ENCODE measurements at places on chromosomes 12 and 14.
A peak's percentile ranks its signal among the peaks of the same experiment; 100 is the strongest.

DNA sequence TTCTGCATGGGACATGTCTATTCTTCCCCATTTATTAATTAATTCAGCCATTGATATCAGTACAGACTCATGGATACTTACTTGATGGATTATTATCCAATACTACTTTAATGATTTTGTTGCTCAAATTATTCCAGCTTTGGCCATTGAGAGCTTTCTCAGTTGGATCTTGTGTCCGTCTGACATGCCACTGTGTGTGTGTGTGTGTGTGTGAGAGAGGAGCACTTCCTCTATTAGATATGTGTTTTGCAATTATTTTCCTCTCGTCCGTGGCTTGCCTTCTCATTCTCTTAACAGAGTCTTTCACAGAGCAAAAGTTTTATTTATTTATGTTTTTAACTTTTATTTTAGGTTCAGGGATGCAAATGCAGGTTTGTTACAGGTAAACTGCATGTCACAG lies 194.2 kb downstream of the ADGRD1 start:
- no peak for DNase-seq

GRCh38 chr14:98174041-98174440 lies 1098.0 kb downstream of the BCL11B start:
- no peak for DNase-seq

DNA sequence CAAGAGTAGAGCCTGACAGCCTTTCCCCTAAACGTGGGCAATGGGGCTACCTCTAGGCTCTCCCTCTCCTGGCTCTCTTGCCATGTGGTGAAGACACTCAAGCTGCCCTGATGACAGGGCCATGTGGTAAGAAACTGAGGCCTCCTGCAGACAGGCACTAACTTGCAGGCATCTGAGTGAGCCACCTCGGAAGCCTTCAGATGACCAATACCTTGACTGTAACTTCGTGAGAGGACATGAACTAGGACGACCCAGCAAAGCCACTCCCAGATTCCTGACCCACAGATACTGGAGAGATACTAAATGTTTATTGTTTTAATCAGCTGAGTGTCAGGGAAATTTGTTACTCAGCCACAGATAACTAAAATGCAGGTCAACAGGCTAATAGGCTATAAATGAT lies 96.4 kb downstream of the EFCAB11 start:
- no peak for DNase-seq

DNA sequence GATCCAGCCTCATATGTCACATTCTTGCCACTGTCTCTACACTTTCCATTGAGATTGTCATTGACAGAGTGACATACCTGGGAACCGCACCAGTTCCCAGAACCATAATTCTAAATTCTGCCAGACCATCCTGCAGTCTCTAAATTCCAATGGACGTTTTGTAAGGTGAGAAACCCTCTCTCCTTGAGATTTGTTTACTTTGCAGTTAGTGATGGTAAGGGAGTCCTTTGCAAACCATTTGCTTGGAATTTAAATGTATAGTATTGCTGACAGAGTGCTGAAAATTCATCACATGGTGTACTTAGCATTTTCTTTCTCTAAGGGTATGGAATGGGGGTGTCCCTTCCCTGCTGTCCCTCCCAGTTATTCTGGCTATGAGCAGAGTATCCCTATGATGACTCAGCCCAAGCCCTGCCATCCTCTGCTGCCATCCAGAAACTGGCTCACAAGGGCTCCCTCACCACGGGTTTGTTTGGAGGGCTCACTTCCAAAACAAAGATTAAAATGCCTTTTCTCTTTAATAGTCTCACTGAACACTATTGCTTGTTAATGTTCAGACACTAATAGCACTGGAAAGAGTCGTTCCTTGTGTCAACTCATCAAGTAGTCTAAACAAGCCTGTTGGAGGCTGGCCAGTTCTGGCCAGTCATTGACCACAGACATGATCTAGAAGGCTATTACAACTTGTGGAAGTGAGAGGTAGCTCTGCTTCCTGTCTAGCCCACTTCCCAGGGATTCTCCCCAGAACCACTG lies 129.0 kb upstream of the HMGA2 start:
- no peak for DNase-seq

- no peak for DNase-seq
Measured at GRCh38 chr12:86257134-86257533, 943 bp upstream of the MGAT4C start.

DNA sequence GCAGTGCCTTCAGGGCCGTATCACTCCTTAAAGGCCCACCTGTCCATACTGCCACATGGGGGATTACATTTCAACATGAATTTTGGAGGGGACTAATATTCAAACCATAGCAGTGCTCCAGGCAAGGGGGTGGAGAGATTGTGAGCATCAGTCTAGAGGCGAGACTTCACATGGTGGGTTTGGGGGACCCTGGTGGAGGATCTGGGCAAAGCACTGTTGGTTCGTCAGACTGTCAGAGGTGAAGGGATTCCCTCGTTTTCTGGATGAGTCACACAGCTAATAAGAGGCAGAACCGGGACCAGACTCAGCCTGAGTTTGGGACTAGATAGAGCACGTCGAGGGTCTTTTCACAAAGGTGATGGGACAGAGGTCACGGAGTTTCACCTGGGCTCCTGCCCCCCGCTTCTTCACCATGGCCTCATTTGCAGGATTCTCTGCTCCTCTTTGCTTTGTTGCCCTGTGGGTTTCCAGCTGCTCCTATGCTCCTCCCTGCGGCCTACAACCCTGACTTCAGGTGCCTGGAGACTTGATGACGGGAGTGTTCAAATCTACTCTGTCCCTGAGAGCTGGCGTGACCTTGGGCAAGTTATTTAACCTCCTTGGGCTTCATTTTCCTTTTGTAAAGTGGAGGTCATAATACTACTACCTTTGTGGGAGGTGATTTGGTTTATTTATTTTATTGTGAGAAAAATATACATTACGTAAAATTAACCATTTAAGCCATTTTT lies 41.5 kb downstream of the TEAD4 start:
- peak; percentile 42 for DNase-seq

- no peak for DNase-seq
Measured at GRCh38 chr14:76261371-76261811, 109.7 kb downstream of the GPATCH2L start.

DNA sequence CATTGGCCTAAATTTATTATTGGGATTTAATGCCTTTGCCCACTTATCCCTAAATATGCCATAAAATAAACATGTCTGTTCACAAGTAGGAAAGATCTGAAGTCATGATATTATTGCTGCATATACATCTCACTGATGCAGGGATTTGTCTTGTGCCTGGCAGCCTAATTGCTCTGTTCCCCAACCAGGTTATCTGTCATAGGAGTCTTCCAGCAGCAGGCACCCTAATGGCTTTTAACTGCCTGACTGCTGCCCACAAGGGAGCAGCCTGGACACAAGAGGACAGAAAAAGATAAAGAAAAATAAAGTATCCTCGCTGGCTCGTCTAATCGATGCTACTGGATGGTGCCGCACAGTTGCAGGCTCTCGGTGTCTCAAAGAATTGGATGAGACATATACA lies 337.6 kb upstream of the FAR2 start:
- DNase-seq = no peak

DNA sequence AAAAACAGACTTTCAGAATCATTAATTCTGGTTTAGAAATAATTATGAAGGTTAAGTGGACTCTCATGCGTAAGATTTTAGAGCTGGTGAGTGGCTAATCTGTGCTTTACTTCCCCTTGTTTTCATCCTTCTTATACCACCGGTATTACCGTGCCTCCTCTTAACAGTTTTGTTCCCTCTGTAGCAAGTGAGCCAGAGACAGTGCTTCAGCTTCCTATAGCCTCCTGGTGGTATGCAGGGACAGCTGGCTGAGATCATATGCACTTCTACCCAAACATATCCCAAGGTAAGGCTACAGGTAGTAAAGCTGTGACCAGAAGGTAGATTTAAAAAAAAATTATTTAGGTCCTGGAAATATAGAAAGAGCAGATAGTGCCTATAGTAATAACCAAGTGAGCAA lies 55.2 kb downstream of the PDE3A start:
- no peak for DNase-seq

- no peak for DNase-seq
Measured at GRCh38 chr12:39012870-39013269, 107.5 kb upstream of the CPNE8 start.

DNA sequence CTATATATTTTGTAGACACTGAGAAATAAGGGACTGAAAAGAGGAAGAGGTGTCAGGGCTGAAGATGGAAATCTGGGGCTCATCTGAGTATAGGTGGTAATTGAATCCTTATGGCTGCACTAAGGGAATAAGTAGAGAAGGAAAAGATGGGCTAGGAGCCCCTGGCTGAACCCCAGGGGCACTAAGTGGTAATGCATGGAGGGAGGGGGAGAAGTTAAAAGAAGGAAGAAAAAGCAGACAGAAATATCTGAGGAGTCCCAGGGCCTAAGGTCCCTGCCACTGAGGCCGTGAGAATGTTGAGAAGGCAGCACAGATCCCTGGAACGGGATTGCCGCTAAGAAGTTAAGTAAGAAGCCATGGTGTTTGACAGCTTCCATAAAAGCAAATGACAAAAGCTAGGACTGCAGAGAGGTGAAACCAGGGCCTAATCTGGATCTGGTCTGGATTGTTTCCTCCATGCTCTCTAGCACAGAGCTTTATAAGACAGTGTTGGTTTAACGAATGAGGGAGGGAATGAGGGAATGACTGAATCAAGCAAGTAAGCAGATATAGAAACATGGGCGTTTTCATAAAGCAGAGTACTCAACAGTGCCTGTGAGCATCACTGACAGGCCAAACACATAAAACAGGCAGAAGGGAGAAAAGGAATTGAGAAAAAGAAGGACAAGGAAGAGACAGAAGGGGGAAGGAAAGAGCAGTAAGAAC lies 92.9 kb downstream of the HMGA2 start:
- DNase-seq = no peak

GRCh38 chr14:69048456-69048855 lies 69.4 kb upstream of the ACTN1 start:
- no peak for DNase-seq

DNA sequence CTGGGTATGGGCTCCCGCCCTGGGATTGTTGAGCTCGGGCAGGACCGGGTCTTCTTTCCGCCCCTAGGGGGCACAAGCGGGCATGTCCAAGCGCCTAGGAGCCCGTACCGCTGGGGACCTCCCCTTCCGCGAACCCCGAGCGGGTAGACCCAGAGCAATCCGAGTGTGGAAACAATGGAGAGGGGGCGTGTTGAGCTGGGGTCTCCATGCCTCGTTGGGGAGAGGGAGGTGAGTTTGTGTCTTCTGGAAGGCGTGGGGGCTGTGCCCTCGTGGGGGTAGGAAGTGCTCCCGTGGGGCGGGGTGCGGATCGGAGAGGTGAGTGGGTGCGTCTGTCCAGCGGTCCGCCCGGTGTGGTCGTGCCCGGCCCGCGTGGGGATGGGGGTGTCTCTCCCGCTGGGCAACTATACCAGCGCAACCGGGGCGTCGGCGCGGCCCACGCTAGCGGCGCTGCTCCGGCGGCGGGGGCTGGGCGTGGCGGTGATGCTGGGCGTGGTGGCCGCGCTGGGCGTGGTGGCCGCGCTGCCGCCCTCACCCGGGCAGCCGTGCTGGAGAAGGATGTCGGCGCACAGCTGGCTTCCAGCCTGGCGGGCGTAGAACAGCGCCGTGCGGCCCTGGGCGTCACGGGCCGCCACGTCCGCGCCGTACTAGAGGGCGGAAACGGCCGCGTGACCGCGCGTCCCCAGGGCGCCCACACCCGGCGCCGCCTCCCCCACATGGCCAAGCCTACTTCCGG lies 12.2 kb downstream of the AGAP2 start:
- DNase-seq = no peak

GRCh38 chr12:92432724-92433441 lies 269.9 kb upstream of the PLEKHG7 start:
- DNase-seq = no peak

DNA sequence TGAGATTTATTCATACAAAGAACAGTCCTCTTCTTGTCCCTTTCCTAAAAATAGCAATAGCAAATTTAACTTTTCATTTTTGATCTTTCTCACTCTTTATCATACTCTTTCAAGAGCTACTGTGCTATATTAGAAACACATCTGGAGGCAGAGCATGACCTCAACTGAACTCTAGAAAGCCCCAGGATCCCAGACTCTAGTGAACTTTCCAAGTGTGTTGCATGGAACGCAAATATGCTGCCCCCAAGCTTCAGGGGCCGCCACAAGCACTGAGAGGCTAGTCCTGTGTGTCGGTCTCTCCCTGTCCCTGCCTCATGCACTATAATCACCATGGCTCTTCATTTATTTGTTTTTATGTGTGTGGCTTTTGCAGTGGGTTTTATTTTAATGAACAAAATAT lies 38.7 kb upstream of the ZNF641 start:
- DNase-seq = no peak

- DNase-seq = no peak
Measured at GRCh38 chr14:103522649-103523574, at the start of gene CKB. TSS of gene CKB (minus strand) at chr14:103522830. CDS start at chr14:103522493, 337 bp downstream.

GRCh38 chr12:131642101-131642540 lies 68.8 kb upstream of the SFSWAP start:
- peak; percentile 62 for DNase-seq

DNA sequence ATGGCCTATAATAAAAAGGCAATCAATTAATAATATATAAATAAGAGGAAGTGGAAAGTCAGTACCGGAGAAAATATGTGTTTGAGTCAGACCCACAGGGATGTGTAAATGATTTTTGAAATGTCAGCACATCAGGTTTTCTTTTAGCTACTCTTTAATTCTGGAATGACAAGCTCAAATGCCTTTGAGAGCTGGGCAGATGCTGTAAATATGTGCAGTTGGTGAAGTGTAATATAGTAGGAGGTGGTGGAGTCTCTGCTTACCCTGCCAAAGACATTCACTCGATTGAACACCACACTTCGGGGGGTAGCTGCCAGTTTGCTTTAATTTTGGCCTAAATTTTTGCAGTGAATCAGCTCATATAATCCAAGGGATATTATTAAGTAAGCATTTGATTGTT lies 93.0 kb downstream of the PLEKHA5 start:
- no peak for DNase-seq

DNA sequence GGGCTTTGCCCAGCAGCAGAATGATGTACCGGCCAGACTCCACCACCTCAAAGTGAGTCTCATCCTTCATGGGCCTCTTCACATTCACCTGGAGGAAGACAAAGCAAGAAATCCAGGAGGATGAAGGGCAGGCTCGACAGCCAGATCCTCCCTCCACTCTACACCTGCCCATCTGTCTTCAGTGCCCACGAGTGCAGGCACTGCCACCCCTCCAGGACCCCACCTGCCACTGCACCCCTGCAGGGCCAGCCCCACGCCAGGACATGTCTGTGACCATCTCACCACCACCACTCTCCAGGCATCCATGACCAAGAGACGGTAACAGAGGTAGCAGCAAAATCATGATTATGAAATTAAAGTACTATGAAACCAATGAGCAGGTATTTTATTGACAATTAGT lies 84.3 kb upstream of the ANO2 start:
- DNase-seq = no peak

DNA sequence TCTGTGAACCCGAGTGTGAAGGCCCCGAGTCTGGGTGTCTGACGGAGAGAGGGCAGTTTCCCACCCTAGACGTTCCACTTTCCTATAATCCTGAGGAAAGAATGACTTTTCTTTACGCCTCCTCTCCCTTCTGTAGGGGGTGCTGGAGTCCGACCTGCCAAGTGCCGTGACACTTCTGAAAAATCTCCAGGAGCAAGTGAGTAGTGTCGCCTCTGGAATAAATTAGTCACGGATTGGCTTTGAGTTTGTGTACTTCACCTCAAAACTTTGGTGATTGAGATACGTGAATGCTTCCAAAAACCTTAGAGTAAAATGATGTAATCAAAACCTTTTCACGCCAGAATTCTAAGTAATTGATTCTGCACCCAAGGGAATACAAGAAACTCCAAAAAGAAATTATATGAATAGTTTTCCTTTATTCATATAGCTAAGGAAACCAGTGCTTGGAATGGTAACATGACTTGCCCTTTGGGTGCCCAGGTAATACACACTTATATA lies 452 bp downstream of the NGDN start:
- DNase-seq = no peak

GRCh38 chr14:47252802-47253201 lies 422.6 kb downstream of the MDGA2 start:
- DNase-seq = no peak
